Mononuclear cell (primary cell): ENCODE measurements at places on chromosomes 13 and 19. TPM values are rescaled to one million over a fixed set of nuclear protein-coding genes. Genes with fewer than 3 reads are reported as not detected.

Gene PDX1
- total RNA-seq, result not detected

Gene NLRP4
- not detected for total RNA-seq

Gene PNMA8A
- total RNA-seq, result not detected

Gene CEBPA
- total RNA-seq, result 19.8 TPM

Gene ZNF443
- total RNA-seq, result 2.3 TPM

Gene CYP4F11
- total RNA-seq, result not detected
